ENCODE measurements at places on chromosomes 1 and 21. TPM values are rescaled to one million over a fixed set of nuclear protein-coding genes. Genes with fewer than 3 reads are reported as not detected.

DNA sequence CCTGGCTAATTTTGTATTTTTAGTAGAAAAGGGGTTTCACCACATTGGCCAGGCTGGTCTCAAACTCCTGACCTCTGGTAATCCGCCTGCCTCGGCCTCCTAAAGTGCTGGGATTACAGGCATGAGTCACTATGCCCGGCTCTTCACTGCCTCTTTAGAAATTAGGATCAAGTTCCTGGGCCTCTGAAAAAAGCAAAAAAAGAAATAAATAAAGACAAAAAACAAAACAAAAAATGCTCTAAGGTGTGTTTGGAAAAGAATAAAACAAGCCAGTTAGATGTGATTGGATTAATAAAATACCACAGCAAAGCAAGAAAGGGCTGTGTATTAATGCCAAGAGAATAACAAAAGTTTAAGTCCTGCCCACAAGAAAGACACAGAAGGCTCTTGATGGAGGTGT, 4.2 kb upstream of the ABCB10 start:
- peak overlapping the region; percentile 85 for H3K27ac ChIP-seq
- H3K27me3 ChIP-seq: no peaks in the 10 kb centered on the region
- peaks cover 45% of the 10 kb centered on the region for H3K4me1 ChIP-seq
- H3K36me3 ChIP-seq: no peaks in the 10 kb centered on the region
- no peak for DNase-seq
- no peak overlapping the region for H3K4me3 ChIP-seq

PCSK9 gene
- total RNA-seq: not detected

ZNF683 gene
- not detected for total RNA-seq

DNA sequence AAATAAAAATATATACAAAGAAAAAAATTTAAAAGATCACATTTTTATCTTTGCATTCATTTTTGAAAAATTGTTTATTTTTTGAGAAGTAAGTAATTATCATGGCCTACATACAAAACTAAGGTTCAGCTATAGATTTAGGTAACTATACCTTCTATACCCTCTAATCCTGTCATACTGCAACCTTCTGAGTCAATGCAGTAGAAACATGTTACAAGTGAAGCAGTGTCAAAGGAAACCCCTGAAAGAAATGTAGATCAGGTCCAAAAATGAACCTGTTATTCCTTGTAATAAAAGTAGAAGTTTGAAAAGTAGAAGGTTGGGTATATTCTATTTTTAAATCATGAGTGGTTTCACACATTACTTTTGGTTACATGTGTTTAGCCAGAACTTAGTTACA, 51.3 kb downstream of the PTGS2 start:
- no peaks in the 10 kb centered on the region for H3K27me3 ChIP-seq
- no peak for DNase-seq
- peak overlapping the region; percentile 79 for H3K27ac ChIP-seq
- H3K36me3 ChIP-seq: no peaks in the 10 kb centered on the region
- H3K4me1 ChIP-seq: peaks cover 42% of the 10 kb centered on the region

DNA sequence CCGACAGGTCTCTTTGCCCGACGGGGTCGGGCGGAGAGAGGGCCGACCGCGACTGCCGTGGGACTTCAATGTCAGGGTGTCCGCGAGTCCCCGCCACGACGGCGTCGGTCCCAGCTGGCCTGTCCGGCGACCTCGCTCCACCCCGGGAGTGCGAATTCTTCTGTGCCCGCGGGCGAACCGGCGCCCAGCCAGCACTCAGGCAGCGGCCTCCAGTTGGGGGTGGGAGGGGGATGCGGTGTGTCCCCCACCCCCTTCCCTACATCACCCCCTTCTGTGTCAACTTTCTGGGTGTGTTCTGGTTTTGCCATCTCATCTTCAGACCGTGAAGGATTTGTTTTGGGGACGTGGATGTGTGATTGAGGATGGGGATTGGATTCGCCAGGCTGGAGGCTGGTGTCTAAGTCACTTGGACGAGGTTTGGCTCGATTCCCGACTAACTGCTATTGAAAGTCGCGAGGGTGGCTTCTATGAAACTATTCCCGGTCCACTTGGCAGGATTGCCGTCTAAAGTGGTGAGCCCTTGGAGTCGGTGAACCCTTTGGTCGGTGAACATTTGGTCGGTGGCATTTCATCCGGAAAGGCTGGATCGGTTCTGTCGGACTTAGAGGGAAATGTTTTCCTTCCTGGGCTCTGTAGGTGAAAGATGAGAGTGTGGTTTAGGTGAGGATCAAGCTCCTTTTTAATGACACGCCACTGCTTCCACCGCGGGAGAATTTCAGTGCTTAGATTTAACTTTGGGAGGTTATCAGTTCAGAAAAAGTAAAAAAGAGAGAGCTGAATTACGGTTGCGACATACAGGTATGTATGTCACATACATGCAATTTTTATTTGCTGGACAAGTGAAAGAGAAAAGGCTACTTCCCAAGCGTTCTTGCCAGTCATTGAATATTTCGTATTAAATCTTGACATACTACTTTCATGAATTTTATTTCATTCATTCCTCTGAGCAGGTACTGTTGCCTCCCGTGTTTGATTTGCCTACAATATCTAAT, 771 bp downstream of the ABCD3 start:
- H3K4me3 ChIP-seq: peak overlapping the region; percentile 96
- H3K36me3 ChIP-seq: no peaks in the 10 kb centered on the region
- H3K27me3 ChIP-seq: no peaks in the 10 kb centered on the region
- H3K27ac ChIP-seq: peak overlapping the region; percentile 93
- H3K4me1 ChIP-seq: peaks cover 25% of the 10 kb centered on the region

DNA sequence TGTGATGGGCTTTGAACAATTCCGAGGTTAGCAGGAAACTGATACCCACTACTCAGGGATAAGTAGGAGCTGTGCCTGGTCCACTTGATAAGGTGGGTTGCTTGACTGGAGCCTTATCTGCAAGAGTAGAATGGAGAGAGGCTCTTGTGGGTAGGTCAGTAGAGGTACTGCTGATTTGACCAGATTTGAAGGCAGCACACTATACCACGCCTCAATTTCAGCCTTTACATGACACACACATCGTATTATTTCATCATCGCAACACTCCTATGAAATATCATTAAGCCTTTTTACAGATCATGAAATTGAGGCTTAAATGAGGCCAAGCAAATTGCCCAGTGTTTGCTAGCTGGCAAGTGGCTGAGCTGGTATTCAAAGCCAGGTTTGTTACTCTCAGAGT, 69.6 kb downstream of the KCNJ15 start:
- no peaks in the 10 kb centered on the region for H3K4me1 ChIP-seq
- no peaks in the 10 kb centered on the region for H3K36me3 ChIP-seq
- H3K27me3 ChIP-seq: peaks cover 4% of the 10 kb centered on the region
- H3K27ac ChIP-seq: no peak overlapping the region

DNA sequence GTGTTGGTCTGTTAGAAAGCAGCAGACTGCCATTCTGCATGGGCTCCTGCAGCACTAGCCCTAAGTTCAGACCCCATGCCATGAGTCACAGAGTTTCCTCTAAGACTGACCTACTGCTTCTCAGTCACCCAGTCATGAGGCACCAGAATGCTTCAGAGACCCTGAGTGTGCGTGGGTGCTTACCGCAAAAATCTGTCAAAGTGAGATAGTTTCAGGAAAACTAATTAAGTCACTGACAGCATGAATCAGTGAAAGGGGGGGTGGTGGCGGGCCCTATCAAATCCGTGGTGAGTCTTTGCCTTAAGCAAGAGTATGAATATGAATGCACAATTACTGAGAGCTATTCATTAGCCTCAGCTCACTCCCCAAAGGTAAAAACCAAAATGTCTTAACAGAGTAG, 98.1 kb downstream of the KCTD3 start:
- DNase-seq: no peak
- H3K4me3 ChIP-seq: no peak overlapping the region
- H3K36me3 ChIP-seq: no peaks in the 10 kb centered on the region
- no peak overlapping the region for H3K27ac ChIP-seq

DNA sequence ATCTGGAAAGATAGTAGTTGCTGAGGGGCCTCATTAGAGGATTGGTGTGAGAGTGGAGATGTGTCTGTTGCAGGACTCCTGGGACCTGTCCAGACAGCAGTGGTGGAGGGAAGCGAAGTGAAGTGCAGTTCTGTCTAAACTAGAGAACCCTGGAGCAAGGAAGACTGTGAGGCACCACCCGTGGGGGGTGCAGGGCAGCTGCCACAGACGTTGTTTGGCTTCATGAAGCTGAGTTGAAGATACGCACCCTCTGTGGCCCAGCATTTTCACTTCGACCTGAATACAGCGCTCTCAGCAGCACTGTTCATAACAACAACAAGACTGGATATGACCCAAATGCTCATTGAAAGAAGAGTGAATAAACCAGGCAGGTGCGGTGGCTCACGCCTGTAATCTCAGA, 29.3 kb downstream of the ABCG1 start:
- H3K4me1 ChIP-seq: no peaks in the 10 kb centered on the region
- no peak overlapping the region for H3K27ac ChIP-seq
- H3K27me3 ChIP-seq: no peaks in the 10 kb centered on the region
- DNase-seq: no peak
- no peaks in the 10 kb centered on the region for H3K36me3 ChIP-seq
- no peak overlapping the region for H3K4me3 ChIP-seq

GRCh38 chr1:4660917-4661594, 6.6 kb downstream of the AJAP1 start:
- H3K4me3 ChIP-seq: no peak overlapping the region
- peaks cover 5% of the 10 kb centered on the region for H3K4me1 ChIP-seq
- no peak for DNase-seq
- H3K27ac ChIP-seq: no peak overlapping the region
- H3K27me3 ChIP-seq: peaks cover 29% of the 10 kb centered on the region
- no peaks in the 10 kb centered on the region for H3K36me3 ChIP-seq

HIVEP3 gene
- 3.1 TPM for total RNA-seq

TEX38 gene
- not detected for total RNA-seq

DNA sequence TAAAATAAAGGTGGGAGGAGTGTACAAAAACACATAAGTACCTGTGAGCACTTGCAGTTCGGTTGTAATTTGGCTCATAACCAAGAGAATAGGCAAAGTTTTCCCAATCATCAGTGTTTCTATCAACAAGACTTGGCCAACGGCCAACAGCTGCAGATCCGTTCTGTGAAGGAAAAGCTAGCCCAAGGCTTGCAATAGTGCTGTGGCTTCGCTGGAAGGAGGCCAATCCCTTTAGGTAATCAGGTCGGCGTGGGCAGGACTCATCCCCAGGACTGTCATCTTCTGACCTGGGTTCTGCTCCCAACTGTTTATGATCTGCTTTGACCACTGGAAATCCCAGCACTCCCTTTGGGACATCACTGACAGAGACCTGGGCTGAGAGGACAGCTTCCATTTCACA, 107.8 kb downstream of the LYST start:
- H3K27ac ChIP-seq: no peak overlapping the region
- H3K36me3 ChIP-seq: peaks cover 6% of the 10 kb centered on the region
- no peak overlapping the region for H3K4me3 ChIP-seq
- H3K27me3 ChIP-seq: no peaks in the 10 kb centered on the region
- H3K4me1 ChIP-seq: no peaks in the 10 kb centered on the region

BGLAP gene
- 8.7 TPM for total RNA-seq

HMGCS2 gene
- not detected for total RNA-seq

CD247 gene
- 0.36 TPM for total RNA-seq

DNA sequence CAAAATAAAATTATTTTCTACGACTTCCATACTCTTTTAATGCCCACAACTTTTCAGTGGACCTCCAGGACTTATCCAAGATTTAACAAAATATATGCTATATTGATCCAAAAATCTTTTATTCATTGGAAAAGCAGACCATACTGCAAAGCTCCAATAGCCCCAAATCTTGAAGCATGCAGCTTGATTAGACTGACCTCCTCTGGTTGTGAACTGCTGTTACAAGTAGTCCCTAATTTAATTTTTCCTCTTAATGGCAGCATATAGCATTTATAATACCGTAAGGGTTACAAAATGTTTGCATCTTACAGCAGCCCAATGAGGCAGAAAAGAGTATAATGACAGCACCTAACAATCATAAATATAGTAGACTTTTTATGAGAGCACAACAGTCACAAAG, 49.8 kb downstream of the TPR start:
- H3K4me1 ChIP-seq: no peaks in the 10 kb centered on the region
- peaks cover 96% of the 10 kb centered on the region for H3K36me3 ChIP-seq
- H3K27me3 ChIP-seq: no peaks in the 10 kb centered on the region

CD48 gene
- 3.0 TPM for total RNA-seq

DNA sequence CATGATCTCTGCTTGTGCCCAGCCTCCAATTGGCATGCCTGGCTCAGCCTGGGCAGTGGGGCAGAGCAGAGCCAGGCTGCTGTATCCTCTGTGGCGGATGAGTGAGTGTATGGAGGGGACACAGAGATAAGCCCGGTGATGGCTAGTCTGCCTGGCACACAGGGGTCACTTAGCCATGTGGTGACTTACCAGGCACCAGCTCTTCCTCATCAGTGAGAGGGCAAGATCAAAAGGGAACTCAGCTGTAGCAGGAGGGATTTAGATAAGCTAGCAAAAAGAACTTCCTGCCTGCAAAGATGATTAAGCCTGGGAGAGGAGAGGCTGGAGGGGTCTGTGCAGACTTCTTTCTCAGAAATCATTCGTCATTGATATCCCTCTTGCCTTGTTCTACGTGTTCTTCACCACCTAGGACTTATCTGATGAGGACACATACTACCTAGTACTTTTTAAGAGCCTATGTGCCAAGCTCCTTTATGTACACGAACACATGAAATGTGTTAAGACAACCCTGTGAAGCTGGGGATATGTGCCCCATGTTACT, 7.9 kb downstream of the KIF21B start:
- no peaks in the 10 kb centered on the region for H3K27me3 ChIP-seq
- DNase-seq: no peak
- H3K27ac ChIP-seq: no peak overlapping the region
- H3K4me1 ChIP-seq: peaks cover 5% of the 10 kb centered on the region
- H3K4me3 ChIP-seq: no peak overlapping the region

DNA sequence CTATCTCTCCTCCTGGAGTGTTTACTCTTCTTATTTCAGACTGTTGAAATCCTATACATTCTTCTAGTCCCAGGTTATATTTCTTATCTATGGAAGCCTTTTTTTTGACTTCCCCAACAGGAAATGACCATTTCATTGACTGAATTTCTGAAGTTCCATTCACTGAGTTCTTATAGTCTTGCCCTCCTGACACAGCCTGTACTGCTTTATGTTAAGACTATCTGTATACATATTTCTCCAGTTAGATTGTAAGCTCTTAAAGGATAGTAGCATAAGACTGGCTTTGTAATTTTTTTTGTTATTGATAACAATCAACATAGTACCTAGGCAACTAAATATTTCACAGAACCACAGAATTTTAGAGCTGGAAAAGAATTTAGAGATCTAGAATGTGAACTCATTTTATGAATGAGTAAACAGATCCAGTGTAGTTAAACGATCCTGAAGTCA, 14.9 kb upstream of the MACF1 start:
- peak overlapping the region; percentile 95 for H3K27ac ChIP-seq
- H3K4me3 ChIP-seq: no peak overlapping the region
- H3K27me3 ChIP-seq: no peaks in the 10 kb centered on the region
- H3K4me1 ChIP-seq: peaks cover 69% of the 10 kb centered on the region
- H3K36me3 ChIP-seq: no peaks in the 10 kb centered on the region

LORICRIN gene
- not detected for total RNA-seq
